Activated T-helper 1 cell treated with Interleukin-2 at 50 U/mL for 16 hours (primary cell): ENCODE measurements at places on chromosomes 2 and 18.

DNA sequence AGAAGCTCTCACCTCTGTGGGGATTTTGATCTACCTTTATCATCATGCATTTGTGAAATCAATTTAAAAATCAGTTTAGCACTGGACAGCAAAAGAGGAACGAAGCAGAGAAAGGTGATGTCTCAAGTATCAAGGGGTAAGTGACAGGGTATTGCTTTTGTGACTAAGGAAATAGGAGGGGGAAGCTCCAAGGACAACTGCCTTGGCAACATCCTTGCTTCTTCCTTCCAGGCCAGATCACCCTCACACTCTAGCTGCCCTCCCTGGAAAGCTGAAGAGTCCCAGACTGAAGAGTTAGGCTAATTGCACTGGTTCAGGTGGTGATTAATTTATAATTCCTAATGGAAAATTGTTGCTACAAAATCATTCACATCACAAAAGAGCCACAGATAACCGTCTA is 859.1 kb upstream of the ACVR2A start:
- no peak for DNase-seq

DNA sequence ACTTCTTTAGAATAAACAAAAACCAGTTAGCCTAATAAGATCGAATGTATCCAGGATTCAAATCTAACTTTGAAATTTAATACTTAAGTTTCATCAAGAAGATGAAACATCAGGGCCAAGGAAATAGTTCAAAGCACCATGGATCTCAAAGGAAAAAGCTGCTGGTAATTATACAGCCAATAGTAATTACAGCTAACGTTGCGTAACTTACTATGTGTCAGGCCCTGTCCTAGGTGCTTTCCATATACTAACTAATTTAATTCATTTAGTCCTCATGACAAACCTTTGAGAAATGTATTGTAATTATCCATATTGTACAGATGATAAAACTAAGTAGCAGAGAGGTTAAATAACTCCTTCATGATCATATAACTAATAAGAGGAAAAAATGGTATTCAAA is 598.6 kb downstream of the NYAP2 start:
- DNase-seq: no peak

DNA sequence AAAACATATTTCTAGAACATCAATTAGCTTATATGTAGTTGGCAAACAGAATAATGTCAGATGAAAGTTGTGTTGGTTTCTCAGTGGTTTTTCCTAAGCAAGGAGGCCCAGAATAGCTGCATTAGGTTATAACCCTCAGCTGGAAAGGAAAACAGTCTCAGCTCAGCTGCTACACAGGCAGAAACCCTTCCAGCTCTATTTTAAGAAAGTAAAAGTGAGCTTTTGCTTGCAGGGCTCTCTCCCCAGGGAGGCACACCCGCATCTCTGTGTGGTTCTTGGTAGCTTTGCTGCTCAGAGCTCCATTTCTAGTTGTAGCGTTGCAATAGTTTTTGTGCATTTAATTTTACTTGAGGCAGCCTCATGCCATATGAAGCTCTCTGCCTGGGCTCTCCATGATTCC is 54.6 kb downstream of the PIKFYVE start:
- no peak for DNase-seq

DNA sequence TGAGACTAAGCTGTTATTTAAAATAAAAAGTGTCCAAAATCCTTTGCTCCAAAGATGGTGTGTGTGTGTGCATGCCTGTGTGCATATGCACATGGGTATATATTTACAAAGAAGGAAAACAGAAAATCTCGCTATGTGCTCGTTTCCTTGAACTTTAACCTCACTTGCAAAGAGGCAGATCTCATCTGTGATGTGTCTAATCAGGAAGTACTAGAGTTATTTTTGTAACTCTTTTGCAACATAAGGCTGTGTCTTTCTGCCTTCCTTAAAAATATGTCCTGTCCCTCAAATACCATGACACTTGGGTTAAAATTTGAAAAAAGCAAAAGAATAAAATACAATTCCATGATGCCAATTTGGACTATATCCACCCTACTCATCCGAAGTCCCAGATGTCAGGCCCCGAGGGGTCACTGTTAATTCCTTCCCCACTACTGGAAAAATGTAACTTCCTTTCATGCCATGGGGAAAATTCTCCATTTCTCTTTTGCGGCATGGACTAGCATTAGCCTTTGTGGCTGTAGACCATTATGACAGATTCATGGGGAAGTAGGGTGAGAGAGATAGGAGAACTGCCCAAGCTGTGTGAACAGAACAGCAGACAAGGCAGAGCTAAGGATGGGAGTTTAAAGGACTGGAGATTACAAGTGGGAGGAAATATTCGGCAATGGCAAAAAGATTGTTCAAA is 191.3 kb downstream of the MYO1B start:
- DNase-seq: no peak

- no peak for DNase-seq
These were observed 12.4 kb upstream of the CHCHD5 start for GRCh38 chr2:112572005-112572404.

- no peak for DNase-seq
These were observed 56.4 kb downstream of the DCDC2C start for GRCh38 chr2:3759761-3760160.

- DNase-seq: no peak
These were observed 101.2 kb downstream of the ZNF236 start for GRCh38 chr18:76923485-76924085.

DNA sequence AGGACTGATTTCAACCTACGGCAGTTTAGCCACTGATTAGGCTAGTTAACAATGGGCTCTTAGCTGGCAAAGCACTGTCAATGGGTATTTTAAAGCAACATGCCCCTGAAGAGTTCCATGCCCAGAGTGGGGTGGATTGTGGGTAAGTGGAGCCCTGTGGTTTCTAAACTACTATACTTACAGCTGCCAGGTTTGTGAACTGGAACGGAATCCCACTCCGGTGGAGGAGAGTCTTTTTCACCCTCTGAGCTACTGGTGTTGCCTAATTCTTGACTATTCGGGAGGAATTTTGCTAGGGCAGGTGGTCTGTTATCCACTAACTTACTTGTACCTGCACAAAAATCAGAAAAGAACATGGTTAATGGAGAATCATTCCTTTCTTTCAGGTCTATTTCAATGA is 52.6 kb downstream of the ZAP70 start:
- no peak for DNase-seq

- DNase-seq: no peak
These were observed 41.7 kb upstream of the IGFBP2 start for GRCh38 chr2:216591480-216591879.

GRCh38 chr2:210460322-210461227 is 16.0 kb downstream of the LANCL1 start:
- DNase-seq: no peak

DNA sequence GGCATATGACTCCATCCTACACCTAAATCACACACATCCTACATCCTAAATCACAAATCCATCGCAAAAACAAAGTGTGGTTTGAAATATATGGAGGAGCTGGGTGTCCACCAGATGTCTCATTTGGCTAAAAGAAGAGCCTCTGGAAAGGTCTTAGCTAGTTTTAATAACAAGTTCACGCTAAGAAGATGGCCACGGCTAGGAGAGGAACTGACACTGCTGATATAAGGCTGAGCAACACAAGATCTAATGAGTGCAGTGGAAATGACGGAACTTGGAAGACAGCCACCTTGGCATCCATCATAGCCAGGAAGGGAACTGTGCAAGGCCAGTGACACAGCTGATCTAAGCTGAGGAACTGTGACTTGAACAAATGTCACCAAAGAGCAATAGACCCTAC is 60.0 kb upstream of the AGAP1 start:
- DNase-seq: no peak

DNA sequence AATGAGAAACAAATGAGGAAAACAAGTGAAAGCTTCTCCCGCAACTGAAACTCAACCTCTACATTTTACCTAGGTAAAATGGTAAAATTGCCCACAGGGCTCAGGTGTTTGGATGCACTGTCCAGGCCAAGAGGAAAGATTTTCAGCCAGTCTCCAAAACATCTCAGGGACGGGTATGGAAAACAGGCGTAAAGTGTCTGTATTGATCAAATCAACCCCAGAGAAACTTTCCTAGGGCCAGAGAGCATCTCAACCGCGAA is 361 bp upstream of the HAT1 start:
- no peak for DNase-seq

DNA sequence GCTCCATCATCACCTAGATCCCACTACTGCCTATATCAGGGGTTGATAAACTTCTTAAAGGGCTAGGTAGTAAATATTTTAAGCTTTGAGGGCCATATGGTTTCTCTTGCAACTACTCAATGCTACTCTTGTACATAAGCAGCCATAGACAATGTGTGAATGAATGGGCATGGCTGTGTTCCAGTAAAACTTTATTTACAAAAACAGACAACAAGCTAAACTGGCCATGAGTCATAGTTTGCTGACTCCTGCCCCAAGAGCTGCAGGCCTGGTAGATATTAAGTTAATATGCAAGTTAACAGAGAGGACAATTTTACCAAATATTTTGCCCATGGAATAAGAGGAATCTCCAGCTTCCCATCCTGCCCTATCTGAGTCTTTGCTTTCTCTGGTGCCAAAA is 29.8 kb upstream of the MYO3B start:
- DNase-seq: no peak

GRCh38 chr2:167510071-167510759 is 621.9 kb downstream of the XIRP2 start:
- DNase-seq: no peak

GRCh38 chr2:144267239-144267638 is 252.7 kb downstream of the ZEB2 start:
- no peak for DNase-seq
